Activated T-cell treated with anti-CD3 and anti-CD28 coated beads for 24 hours (primary cell): ENCODE measurements at places on chromosomes 3 and 15.
A peak's percentile ranks its signal among the peaks of the same experiment; 100 is the strongest.

- DNase-seq = no peak
Measured at GRCh38 chr3:134066651-134067530, 37.2 kb upstream of the SLCO2A1 start.

GRCh38 chr3:102354818-102355515 is 79.8 kb upstream of the ZPLD1 start:
- no peak for DNase-seq

DNA sequence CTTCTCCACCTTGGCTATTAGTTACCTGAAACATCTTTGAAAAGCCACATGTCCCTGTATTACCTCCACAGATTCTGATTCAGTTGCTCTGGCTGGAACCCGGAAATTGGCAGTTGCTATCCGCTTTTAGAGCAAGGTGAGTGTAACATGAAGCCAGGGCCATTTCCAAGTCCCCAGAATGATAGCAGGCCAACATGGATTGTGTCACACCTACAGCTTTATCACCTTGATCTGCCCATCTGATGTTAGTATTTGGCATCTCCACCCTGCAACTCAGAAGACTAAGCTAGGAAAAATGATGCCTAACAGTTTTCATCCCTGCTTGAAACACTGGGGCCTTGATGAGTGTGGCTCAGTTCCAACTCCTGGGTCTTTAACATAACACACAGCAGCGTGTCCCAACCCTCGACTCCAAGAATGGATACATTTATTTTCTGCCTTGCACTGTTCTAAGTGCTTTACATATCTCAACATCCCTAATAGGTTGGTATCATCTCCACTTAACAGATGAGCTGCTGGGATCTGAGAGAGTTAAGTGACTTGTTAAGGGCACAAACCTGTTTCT is 21.3 kb upstream of the NUDT16 start:
- DNase-seq = no peak

GRCh38 chr3:156787926-156788663 is 38.1 kb upstream of the LEKR1 start:
- DNase-seq = peak; percentile 25

DNA sequence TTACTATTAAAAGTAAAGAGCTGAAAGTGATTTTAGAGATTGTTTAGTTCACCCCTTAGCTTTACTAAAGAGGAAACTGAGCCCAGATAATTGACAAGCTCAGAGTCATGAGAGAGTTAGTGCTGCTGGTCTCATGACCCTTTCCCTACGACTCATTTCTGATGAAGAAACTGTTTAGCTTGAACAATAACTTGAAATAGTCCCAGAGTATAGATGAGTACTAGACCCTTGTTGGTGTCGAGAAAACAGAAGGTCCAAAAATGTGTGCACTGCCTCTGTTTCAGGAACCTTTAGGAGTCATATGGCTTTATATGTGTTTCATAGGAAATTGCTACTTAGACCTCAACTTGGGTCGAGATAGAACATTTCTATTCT is 58.2 kb downstream of the IL16 start:
- DNase-seq = no peak

DNA sequence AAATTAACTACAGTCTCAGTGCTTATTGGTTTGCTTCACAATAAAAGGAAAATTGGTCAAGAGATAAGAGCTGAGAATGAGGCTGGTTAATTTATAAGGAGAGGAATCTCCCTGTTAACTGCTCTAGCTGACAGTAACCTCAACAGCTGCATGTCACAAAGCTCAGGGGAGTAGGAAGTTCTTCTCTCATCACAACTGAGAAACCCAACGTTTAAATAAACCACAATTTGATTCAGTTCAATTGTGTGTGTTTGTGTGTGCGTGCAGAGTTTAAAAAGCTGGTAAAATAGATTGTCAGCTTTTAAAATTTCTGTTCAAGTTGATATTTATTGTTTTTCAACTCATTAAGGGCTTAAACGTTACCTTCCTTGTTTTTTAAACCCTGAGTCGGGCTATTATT is 3.5 kb upstream of the TGFBR2 start:
- DNase-seq = no peak

DNA sequence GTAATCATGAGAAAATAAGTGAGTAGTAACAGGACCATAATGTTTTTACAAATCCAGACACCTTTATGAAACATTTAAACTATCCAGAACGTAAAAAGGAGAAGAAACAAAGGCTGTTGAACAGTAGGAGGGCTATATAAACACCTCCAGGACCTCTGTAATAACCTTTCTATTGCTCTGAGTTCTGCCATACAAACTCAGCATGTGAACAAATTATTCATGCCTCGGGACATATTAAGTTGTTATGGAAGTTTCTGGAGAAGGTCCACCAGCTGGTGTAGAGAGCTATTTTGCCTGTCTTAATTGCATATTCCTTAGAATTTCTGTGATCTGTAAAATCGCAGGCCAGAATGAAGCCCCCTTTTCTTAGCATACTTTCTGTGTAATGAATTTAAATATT is 256.3 kb downstream of the UBE2E2 start:
- no peak for DNase-seq

- no peak for DNase-seq
Measured at GRCh38 chr15:94586099-94586498, 354.7 kb downstream of the MCTP2 start.

GRCh38 chr3:88985491-88985890 is 121.9 kb upstream of the EPHA3 start:
- DNase-seq = no peak

DNA sequence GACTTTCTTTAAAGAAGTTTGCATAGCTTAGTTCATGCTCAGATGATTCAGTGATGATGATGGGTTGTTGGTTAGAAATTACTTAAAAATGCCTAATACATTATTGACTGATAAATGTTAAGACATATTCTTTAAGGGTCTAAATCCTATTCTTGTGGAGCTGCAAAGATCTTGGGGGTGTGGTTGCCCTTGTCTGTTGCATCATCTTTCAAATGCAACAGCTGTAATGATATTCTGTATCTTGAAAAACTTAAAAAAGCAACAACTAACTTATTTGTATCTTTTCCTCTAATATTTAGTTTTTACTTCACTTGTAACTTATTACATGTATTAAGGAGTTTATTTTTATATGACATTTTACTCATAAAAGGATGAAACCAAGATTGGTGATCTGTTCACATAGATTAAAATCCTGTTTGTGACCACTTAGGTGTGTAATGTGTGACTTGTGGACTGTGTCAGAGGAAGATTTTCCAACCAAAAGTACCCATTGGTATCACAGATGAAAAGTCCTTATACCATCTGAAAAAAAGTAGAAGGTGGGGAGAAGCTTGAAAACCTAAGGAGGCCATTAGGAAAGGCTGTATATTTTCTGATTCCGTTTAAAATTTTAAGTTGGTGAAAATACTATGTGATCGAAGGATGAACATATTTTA is 142.8 kb downstream of the IGF1R start:
- no peak for DNase-seq

- no peak for DNase-seq
Measured at GRCh38 chr3:8765528-8765927, 3.9 kb downstream of the OXTR start.

GRCh38 chr3:184659797-184660301 is 52.0 kb downstream of the MAGEF1 start:
- no peak for DNase-seq

DNA sequence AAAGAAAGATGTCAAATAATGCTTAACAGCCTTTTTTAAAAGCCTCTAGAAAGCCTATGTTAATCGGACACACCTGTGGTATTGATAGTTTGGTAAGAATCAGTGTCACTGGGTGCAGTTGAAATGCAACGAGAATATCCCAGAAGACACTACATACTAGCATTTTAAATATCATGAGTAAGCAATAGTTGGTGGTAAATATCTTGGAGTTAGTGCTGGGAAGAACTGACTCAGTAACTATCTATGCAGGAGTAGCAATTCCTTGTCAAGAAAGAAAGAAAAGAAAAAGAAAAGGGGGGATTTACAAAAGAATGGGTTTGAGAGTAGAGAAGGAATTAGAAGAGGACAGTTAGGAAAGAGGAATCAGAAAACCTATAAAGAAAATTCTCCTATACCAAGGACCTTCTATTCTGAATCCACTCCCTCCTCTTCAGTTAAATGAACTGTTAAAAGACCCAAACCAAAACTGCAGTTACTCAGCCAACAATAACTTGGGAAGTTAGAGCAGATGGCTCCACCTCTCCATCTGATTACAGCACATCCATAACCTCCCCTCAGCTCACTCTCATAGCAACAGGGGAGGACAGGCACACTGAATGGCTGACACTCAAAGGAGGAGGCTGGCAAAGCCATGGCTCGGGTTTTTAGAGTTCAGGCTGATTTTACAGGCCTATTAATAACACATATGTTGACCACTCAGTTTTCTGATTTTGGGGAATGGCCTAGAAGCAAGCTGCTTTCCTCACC is 207.6 kb upstream of the MDFIC2 start:
- no peak for DNase-seq

GRCh38 chr3:175885231-175885766 is 1026.2 kb downstream of the NAALADL2 start:
- no peak for DNase-seq

GRCh38 chr3:30084971-30085403 is 521.4 kb upstream of the TGFBR2 start:
- no peak for DNase-seq

DNA sequence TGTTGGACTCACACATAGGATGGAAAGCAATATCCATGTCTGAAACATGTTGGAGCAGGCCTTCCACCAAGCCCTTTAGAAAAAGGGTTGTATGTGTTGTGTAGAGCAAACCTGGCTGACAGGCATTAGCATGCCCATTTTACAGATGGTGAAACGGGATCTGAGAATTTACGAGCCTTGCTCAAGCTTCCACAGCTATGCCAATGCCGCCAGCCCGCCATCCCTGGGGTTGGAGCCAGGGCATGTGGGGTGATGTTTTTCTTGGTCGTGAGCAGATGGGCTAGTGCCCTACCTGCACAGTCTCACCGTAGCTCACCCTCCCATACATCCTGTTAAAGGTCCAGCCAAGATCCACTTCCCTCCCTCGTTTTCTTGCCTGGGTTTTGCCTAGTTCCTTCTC is 97.5 kb upstream of the TLE3 start:
- no peak for DNase-seq

DNA sequence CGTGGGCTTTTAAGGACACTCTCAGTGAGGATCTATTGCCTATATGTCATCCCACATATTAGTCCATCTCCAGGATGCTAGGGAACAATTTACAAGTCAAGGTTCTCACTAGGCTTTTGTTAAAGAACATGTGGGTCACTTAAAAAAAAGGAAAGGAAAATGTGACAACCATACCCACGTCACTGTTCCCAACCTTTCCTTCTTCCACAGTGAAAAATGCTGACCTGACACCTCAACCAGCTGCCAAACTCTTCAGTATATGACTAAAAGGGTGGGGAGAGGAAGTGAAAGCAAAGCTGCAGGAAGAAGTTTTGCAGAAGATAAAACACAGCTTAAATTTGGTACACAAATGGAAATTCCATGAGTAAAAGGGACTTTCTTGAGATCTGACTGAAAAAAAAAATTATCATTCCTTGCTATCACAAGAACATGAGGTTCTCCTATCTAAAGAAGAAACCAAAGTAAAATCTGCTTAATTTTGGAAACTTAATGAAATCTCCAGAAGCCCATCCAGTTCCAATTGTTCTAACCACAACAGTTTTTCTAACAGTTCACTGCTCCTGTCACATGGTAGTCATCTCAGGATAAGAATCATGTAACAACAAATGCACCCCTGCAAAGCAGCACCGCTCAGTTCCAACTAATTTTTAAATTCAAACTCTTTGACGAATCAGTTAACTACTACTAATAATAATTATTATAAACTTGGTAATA is 117.0 kb upstream of the TSPAN3 start:
- DNase-seq = no peak

- DNase-seq = no peak
Measured at GRCh38 chr3:152230370-152230769, 38.4 kb upstream of the MBNL1 start.

- no peak for DNase-seq
Measured at GRCh38 chr15:45110256-45110820, 3.6 kb downstream of the DUOX2 start.

- DNase-seq = no peak
Measured at GRCh38 chr15:91491101-91491950, 362.2 kb upstream of the SLCO3A1 start.

DNA sequence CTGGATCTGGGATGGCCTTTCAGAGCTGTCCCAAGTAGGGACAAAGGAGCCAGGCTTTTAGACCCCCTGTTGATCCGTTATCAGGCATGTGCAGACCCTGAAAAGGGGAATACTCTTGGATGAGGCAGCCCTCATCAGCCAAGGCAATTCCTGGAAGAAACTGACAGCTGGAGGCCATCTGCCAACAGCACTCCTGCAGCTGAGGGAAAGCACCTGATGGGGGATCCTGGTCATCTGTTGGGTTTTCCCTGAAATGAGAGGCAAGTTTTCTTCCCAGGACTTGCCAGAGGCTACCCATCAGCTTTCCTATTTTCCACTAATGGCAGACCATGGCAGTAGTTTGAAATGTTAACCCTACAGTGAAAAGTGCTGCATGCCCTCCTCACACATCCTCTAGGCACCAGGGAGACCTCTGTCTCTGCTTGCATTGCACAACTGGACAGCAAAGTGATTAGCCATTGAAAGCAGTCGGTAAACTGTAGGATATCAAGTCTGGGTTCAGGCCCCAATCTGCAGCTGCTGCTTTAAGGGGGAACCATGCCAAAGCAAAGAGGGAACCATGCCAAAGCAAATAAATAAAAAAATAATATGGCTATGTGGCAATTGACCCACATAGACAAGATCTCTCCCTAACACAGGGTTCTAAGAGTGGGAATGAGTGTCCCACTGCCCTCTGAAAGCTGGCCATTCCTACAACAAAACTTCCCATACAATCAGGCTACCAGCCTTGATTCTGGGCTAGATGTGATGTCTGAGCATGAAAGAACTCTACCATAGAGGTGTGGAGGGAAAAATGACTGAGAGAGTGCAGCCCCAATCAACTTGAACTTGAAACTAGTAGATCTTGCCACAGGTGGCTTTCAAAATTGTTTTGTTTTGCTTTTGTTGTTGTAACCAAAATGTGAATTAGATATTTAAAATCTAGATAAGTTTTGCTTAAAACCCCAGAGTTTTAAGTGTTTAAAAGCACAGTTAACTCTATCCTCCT is 232.0 kb upstream of the STT3B start:
- DNase-seq = no peak

DNA sequence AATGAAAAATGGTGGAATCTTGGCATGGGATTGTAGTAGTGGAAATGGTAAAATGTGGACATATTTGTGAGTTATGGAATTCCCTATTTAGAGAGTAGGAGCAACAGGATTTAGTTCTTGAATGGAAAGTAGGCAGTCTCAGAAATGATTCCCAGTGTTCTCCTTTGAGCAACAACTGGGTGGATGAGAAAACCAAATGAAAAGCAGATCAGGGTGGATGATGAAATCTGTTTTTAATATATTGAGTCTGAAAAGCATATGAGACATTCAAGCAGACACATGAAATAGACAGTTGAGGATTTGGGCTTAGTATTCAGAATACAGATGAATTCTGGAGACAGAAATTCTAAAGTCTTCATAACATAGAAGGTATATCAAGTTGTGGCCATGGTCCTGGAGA is 451.3 kb downstream of the LPP start:
- no peak for DNase-seq
